ENCODE measurements at places on chromosomes 2 and 18. TPM values are rescaled to one million over a fixed set of nuclear protein-coding genes. Genes with fewer than 3 reads are reported as not detected.

CHAC2 gene
- total RNA-seq: 17.2 TPM

AFF3 gene
- 5.7 TPM for total RNA-seq

ANKRD29 gene
- 3.9 TPM for total RNA-seq

SERPINB10 gene
- total RNA-seq: 1.5 TPM

DNA sequence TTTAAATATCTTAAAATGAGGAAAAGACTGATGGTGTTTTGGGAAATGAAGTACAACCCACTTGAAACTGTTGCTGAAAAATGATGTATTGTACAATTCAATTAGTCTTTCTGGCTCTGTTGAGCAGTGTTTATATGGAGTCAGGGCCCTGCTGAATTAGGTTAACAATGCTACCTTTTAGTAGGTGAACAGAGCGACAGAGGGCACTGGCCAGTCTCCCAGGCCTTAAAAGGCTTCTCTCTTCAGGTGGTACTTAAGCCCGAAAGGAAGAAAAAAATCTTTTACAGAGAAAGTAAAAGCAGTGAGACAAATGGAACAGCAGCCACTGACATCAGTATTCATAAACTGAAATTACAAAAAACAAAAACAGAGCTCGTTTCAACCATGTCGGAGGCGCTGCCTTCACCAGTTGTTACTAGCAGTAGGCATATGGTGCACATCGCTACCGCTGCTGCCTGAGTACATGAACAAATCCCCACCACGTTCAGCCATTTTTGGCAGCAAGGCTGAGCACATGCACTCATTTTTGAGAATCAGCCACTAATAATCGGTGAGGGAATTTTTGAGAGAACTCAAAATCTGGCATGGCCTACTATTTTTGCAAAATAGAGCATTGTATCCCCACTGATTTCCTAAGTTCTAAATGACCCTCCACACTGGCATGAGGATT is 91.8 kb downstream of the PLEKHM3 start:
- DNase-seq: no peak

DNA sequence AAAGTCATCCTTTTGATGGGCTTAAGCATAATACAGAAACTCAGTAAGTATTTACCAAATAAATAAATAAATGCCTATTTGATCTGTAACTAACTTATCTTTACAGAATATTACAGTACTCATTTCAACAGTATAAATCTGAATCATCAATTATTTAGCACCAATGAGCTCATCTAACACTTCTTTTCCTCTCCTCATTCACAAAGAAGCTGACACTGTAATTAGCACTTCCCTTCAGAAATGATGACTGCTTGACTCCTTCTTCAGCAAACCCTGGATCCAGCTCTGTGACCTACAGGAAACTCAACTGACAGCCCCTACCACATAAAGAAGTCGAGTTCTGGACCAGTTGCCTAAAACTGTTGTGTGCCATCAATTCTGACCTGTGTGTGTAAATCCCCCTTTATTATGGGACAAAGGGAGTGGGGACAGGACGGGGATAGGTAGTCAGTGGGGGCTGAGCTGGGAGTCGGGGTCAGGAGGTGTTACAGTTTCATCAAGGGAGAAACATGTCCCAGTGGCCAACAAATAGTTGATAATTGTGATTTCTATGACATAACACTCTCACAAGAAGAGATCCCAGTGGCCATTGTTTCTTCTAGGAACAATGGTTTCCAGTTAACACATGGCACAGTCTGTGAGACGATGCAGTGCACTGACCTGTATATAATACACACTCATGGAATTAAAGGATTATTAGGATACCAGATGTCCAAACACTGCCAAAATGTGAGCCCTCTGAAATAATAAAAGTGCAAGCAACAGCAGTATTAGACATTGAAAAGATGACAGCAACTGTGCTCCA is 68.7 kb downstream of the STK39 start:
- DNase-seq: no peak

- no peak for DNase-seq
These were observed 164.2 kb downstream of the MYT1L start for GRCh38 chr2:2166881-2167280.

DNA sequence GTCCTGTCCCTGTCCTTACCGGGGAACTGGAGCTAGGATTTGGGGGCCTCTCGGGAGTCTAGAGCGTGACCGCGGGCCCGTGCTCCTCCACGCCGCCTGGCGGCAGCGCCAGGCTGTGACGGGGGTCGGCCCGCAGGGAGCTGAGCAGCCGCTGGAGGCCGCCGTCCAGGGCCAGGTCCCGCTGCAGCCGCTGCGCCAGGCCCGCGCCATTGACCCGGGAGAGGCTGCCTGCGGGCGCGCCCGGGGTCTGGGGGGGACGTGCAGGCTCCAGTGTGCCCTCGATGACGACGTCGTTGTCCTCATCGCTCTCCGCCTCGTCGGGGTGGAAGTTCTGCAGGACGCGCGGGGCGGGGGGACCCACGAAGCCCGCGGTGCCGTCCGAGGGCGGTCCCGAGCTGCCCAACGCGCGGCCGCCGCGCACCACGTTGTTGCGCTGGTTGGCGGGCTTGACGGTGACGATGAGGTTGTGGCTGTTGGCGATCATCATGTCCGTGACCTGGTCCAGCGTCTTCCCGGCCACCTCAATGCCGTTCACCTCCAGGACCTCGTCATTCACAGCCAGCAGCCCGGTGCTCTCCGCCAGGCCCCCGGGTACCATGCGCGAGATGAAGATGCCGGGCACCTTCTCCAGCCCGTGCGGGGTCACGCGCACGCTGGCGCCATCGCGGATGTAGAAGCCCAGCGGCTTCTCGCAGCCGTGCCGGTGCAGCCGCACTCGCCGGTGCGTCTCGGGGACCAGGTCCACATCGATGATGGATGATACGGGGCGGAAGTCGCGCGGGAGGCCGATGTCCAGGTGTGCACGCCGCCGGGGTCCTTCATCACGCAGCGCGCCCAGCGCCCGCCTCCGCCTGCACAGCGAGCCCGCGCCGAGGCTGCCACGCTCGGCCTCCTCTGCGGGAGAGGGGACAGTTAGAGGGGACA is 50.9 kb downstream of the ADNP2 start:
- DNase-seq: no peak

GRCh38 chr2:143157001-143157400 is 27.8 kb downstream of the ARHGAP15 start:
- no peak for DNase-seq

- DNase-seq: no peak
These were observed 18.2 kb upstream of the FTCDNL1 start for GRCh38 chr2:199869227-199869541.

- DNase-seq: no peak
These were observed 39.9 kb downstream of the PAIP2B start for GRCh38 chr2:71186973-71187372.

- DNase-seq: peak; percentile 64
These were observed 24.1 kb downstream of the INPP4A start for GRCh38 chr2:98468621-98469236.

DNA sequence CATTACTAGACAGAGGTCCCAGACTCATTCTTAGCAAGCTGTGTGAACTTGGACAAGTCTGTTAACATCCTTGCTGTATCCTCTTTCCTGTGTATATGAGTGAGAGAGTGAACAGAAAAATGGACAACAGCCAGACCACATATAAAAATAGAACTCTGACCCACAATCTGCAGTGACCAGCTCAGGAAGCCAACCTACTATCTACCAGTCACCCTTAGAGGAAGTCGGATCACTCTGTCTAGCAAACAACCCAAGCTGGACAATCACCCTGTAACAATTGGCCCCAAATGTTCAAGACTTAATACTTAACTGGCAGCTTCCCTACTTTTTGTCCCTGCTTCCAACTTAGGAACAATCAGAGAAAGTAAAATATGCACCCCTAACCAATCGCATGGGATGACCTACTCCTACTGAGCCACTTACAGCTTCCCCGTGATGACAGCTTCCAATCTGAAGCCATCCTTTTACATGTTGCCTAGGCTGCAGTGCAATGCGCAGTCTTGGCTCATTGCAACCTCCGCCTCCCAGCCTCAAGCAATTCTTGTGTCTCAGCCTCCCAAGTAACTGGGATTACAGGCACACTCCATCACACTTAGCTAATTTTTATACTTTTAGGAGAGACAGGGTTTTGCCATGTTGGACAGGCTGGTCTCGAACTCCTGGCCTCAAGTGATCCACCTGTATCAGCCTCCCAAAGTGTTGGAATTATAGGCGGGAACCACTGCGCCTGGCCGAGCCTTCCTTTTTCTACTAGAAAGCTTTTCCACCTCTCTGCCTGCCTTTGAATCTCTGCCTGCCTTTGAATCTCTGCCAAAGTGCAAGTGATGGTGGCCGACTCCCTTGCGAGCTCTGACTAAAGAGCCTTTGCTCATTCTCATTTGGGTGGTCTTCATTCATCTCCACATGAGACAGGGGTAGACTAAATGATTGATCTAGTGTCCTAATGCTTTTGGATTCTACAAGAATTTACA is 158.3 kb upstream of the NDUFV2 start:
- peak; percentile 22 for DNase-seq

GRCh38 chr2:156192468-156192867 is 140.1 kb downstream of the NR4A2 start:
- DNase-seq: no peak

- no peak for DNase-seq
These were observed 340.8 kb downstream of the CMPK2 start for GRCh38 chr2:6524691-6525474.

GRCh38 chr2:45626387-45627221 is 15.5 kb upstream of the SRBD1 start:
- DNase-seq: no peak

Data from Daoy (cell line).